AG09319 (cell line): ENCODE measurements at places on chromosomes 12 and 14.

GRCh38 chr14:102620413-102620812 lies 28.0 kb downstream of the RCOR1 start:
- DNase-seq, result peak; percentile 57

DNA sequence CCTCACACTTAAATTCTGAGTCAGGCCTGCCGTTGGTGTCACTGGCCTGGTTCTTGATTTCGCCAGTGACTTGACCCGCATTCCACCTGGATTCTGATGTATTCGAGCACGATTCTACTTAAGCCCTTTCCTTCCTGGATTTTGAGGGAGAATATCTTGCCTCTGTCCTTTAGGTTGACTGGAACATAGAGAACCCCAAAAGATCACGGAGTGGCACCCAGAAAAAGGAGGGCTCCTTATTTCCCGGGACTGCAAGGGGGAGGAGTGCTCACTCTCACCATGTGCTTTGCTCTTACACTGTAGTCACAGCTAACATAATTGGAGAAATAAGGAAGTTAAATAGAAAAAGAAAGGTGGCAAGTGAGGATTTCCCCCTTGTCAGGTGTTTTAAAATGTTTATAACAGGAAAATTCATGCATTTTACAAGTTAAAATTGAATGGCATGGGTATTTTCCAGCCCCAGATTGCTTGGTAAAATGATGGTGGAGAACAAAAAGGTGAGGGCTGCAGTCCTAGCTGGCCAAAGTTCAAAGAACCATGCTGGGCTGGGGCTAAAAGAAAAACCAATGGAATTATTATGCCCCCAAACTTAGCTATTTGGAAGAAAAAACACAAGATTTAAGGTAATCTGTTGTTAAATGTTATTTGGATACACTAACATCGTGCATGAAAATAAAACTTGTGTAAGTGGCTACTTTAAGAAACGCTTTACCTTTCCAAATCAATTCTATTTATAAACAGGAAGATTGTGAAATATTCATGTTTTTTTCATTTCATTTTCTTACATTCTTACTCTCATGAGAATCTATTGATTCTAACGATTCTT lies 8.9 kb downstream of the FOXA1 start:
- no peak for DNase-seq

- DNase-seq, result no peak
Measured at GRCh38 chr12:56769868-56770267, 6.7 kb downstream of the HSD17B6 start.

- DNase-seq, result no peak
Measured at GRCh38 chr12:49969651-49970429, 2.9 kb upstream of the AQP6 start.
